ENCODE measurements at places on chromosomes 16 and 17.

GRCh38 chr17:80124351-80124981 is 22.5 kb downstream of the EIF4A3 start:
- no peak for DNase-seq

GRCh38 chr17:43360376-43360738 is 38.4 kb upstream of the ARL4D start:
- peak; percentile 96 for DNase-seq

GRCh38 chr17:68353111-68353521 is 61.8 kb downstream of the ARSG start:
- no peak for DNase-seq

GRCh38 chr17:56727876-56728617 is 105.7 kb downstream of the C17orf67 start:
- DNase-seq, result no peak

DNA sequence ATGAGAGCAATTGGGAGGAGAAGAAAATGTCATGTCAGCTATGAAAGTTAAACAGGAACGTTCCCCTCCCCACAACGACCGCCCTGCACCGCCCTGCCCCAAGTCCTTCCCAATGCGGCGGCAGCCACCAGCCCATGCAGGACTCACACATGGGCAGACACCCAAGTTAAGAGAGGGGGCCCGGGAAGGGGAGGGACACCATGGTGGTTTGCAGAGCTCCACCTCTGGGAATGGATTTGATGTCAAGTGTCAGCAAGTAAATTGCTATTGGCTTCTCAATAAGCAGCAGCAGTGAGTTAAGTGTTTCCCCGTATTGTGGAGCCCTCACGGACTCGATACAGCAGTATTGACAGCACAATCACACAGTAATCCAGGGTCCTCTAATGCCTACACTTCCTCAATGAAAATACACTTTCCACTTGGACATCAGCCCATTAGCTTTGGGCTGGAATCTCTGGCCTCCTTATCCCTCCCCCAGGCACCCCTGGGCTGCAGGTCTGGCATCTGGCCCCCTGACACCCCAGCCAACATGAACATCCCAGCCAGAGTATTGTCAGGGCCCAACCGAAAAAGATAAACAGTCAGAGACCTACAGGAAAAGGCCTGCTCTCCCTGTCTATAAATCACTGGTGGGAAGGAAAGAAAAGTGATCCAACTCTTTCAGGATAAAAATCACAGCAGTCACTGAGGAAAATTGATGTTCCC is 22.6 kb downstream of the ZFHX3 start:
- DNase-seq, result peak; percentile 65

DNA sequence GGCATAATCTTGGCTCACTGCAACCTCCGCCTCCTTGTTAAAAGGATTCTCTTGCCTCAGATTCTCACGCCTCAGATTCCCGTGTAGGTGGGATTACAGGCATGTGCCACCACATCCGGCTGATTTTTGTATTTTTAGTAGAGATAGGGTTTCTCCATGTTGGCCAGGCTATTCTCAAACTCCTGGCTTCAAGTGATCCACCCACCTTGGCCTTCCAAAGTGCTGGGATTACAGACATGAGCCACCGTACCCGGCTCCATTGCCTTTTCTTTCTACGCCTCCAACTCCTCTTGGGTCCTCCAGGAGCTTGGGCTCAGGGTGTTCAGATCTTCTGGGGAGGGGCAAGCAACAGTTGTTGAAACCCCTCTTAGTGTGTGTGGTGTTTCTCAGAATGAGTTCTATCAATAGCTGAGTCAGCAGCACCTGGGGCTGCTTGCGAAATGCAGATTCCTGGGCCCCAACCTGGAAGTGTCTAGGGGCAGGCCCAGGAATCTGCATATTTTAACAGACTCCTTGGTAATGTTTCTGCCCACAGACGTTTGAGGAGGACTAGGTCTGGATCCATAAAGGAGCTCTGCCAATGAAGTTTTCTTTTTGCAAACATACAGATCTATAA is 31.4 kb downstream of the SEC14L5 start:
- DNase-seq, result no peak

DNA sequence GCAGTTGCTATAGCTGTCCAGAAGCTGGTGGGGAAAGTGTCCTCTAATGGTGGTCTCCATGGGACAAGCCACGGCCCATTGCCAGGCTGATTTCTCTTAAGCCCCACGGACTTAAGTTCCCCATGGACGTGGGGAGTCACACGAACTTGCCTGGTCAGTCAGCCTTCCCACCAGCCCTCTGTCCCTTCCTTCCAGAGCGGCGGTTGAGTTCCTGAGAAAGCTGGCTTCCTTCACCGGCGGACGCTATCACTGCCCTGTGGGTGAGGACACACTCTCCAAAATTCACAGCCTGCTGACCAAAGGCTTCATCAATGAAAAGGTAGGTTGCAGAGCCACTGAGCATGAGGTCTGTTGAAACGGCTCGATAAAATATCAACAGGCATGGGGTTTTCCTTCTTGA is 10.0 kb upstream of the SDR42E2 start:
- no peak for DNase-seq

DNA sequence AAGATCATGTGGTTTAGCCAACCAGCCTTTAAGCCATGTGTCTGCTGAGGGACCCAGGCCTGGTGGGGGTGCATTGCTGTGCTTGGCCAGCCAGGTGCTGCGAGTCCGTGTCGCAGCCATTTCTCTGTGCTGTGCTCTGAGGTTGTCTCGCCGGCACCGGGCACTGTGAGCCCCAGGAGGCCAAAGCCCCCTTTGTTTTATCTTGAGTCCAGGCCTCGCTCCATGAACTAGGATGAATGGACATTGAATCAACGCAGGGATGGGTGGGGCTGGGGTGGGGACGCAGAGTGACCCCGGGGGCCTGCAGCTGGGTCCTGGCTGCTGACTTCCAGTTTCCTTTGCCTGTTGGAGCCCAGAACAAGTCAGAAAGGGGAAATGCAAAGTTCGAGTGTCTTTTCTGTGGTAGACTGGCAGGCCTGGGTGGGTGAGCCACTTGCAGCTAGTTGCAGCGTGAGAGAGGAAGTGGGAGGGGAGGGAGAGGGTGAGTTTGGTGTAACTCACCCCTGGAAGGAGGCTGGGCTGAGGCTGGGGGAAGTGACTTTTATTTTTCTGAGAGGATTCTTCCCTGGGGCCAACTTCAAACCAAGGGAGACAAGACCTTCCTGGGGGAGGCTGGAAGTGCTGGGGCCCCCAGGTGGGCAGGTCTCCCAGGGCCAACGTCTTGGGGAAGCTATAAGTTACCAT is 324.7 kb downstream of the SEC14L1 start:
- no peak for DNase-seq

DNA sequence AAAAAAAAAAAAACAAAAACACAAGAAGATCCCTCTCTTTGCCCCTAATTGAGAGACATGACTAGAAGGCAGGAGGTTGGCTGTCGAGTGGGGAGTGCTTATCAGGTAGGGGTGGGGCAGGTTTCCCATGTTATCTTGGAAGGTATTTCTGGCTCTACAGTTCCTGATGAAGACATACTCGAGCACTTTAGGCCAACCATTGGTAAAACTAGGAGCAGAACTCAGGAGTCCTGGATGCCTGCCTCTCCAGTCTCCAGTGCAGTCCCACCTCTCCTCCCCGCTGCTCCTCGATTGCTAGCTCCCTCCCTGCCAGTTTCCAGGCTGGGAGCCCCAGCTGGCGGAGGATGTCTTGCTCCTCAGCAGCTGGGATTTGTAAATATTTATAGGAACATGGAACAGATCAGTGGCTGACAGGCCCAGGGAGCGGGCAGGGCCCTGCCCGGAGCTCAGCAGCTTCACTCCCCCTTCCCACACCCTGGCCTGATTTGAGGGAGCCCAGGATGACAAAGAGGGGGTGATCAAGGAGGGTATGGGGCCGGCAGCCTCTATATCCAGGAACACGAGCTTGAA is 11.4 kb upstream of the C1QL1 start:
- no peak for DNase-seq

- DNase-seq, result no peak
These were observed 25.0 kb downstream of the CYB561 start for GRCh38 chr17:63420868-63421680.

- no peak for DNase-seq
These were observed 287.6 kb upstream of the GOT2 start for GRCh38 chr16:59021751-59022150.

DNA sequence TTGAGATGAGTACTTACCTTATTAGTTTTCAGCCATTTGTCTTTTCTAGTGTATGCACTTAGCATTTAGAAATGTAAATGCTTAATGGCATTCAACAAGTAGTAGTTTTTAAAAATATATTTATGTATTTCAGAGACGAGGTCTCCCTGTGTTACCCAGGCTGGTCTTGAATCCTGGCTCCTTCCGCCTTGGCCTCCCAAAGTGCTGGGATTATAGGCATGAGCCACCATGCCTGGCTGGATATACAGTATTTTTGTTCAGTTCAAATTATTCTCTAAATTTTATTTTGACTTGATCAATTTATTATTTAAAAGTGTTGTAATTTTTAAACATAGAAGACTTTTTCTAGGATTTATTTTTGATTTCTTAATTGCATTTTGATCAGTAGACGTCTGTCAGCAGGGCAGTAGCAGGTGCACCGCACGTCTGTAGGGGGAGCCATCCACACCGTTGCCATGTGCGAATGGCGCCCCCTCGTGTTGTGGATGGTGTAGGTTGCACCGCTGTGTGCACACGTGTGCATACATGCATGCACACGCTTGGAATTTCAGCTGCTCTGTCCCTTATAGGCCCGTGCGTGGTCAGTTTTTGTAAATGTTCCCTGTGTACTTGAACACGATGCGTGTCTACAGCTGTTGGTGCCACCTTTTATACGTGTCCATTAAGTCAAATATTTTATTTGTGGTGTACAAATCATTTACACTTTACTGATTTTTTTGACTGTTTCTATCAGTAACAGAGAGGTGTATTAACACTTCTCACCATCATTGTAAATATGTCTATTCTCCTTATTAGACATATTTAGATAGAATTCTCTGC is 30.6 kb downstream of the RPTOR start:
- no peak for DNase-seq

DNA sequence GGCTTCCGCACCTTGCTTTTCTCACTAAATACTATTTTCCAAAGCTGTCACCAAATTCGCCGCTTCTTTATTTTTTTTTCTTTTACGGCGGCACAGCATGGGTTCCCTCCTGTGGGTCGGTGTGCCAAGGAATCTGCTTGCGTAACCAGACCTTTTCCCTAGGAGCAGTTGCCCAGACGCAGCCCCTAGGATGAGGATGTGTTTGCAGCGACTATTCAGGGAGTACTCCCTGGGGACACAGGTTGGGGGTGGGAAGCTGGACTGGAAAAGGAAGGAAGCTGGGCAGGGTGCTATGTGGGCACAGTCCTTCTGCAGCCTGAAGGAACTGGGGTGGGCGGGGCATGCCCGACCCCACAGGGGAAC is 49.0 kb upstream of the ZCCHC14 start:
- no peak for DNase-seq

DNA sequence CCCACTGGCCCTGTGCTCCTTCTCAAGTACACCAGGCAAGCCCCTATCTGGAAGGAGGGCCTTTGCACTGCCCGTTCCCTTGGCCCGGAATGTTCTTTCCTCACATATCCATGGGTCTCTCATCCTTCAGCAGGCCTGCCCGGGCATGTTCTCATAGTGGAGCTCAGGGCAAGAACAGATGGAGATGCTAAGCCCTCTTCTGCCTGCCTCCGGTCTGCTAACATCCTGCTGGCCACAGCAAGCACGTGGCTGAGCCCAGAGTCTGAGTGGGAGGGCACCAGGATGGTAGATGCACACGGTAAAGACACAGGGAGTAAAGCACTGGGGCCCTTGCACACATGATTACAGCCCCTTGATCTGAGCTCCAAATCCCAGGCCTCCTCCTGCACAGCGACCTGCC is 19.8 kb upstream of the ANKRD40CL start:
- DNase-seq, result no peak

DNA sequence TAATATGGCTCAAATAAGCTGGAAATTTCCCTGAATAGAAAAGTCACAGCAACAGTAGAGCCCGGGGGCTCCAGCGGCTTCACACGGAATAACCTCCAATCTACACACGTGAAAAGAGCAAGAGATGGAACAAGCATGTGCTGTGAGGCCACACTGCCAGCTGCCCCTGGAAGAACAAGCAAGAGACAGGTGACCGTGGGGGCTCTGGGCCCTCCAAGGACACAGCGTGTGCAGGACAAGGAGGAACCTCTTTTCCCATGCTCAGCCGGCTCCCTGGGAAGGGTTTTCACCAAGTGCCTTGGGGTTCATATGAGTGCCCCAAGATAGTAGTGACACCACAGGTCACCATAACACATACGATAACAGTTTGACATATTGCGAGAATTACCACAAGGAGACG is 110.2 kb upstream of the ZNF750 start:
- no peak for DNase-seq

- peak; percentile 26 for DNase-seq
These were observed 256.9 kb downstream of the ENGASE start for GRCh38 chr17:79331492-79331891.

GRCh38 chr17:17030515-17031211 is 11.6 kb upstream of the MPRIP start:
- DNase-seq, result no peak

Data from DMS79 (cell line).